ENCODE measurements at places on chromosomes 7 and 10.

- DNase-seq: no peak
Observed at GRCh38 chr10:61971003-61971325, 69.5 kb downstream of the ARID5B start.

DNA sequence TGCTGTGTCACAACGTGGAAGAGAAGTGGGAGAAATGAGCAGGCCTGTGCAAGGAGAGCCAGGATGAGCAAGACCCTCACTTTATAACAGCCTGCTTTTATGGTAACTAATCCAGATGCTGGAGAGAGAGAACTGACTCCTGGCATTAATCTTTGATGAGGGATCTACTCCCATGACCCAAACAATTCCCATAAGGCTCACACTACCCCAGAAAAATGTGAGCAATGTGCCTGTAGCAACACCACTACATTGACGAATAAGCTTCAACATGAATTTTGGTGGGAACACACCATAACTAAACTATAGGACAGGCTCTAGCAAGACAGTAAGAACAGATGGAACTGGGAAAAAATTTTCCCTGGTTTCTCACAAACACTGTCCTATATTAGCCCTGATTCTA, 173.6 kb upstream of the PRSS58 start:
- no peak for DNase-seq

GRCh38 chr7:121689749-121690148, 183.2 kb upstream of the PTPRZ1 start:
- DNase-seq: no peak

- DNase-seq: no peak
Observed at GRCh38 chr7:131203291-131203976, 124.2 kb upstream of the MKLN1 start.

- no peak for DNase-seq
Observed at GRCh38 chr10:50431791-50432190, 180.5 kb upstream of the ASAH2 start.

DNA sequence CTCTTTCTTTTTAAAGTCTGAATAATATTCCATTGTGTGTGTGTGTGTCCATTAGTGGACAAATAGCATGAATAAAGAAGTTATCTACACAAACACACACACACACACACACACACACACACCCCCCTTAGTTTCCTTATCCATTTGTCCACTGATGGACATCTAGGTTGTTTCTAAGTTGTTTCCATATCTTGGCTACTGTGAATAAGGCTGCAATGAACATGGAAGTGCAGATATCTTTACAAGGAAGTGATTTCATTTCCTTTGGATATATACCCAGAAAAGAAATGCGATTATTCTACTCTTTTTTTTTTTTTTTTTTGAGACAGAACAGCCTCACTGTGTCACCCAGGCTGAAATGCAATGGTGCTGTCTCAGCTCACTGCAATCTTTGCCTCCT, 113.5 kb downstream of the MBL2 start:
- no peak for DNase-seq
